ENCODE measurements at places on chromosomes 12 and 14. TPM values are rescaled to one million over a fixed set of nuclear protein-coding genes. Genes with fewer than 3 reads are reported as not detected.

- H3K27ac ChIP-seq, result no peak overlapping the region
- peaks cover 23% of the 10 kb centered on the region for H3K4me1 ChIP-seq
- DNase-seq, result no peak
- H3K27me3 ChIP-seq, result no peaks in the 10 kb centered on the region
Measured at GRCh38 chr14:93106541-93107156, 9.1 kb downstream of the ITPK1 start.

- no peaks in the 10 kb centered on the region for H3K27me3 ChIP-seq
- DNase-seq, result no peak
- H3K36me3 ChIP-seq, result no peaks in the 10 kb centered on the region
- no peak overlapping the region for H3K27ac ChIP-seq
- no peaks in the 10 kb centered on the region for H3K4me1 ChIP-seq
Measured at GRCh38 chr12:47611906-47612305, 93.9 kb downstream of the RPAP3 start.

GRCh38 chr12:100720016-100720654, 74.4 kb upstream of the ANO4 start:
- no peak overlapping the region for H3K27ac ChIP-seq
- peaks cover 51% of the 10 kb centered on the region for H3K27me3 ChIP-seq
- no peak overlapping the region for H3K4me3 ChIP-seq

- no peaks in the 10 kb centered on the region for H3K27me3 ChIP-seq
- H3K27ac ChIP-seq, result no peak overlapping the region
- no peaks in the 10 kb centered on the region for H3K36me3 ChIP-seq
- DNase-seq, result peak; percentile 80
Measured at GRCh38 chr14:62126879-62127478, 364.8 kb downstream of the SNAPC1 start.

GRCh38 chr12:51528852-51529650, 62.0 kb upstream of the SCN8A start:
- H3K27ac ChIP-seq, result no peak overlapping the region
- H3K36me3 ChIP-seq, result no peaks in the 10 kb centered on the region
- no peak overlapping the region for H3K4me3 ChIP-seq
- no peaks in the 10 kb centered on the region for H3K27me3 ChIP-seq
- peaks cover 5% of the 10 kb centered on the region for H3K4me1 ChIP-seq

RNU4-1 gene
- not detected for total RNA-seq
